Cerebellar nuclear complex (tissue), 1 donor: ENCODE measurements at places on chromosomes 12 and 14.

- no peak for DNase-seq
Measured at GRCh38 chr14:33880330-33880729, 70.5 kb downstream of the EGLN3 start.

DNA sequence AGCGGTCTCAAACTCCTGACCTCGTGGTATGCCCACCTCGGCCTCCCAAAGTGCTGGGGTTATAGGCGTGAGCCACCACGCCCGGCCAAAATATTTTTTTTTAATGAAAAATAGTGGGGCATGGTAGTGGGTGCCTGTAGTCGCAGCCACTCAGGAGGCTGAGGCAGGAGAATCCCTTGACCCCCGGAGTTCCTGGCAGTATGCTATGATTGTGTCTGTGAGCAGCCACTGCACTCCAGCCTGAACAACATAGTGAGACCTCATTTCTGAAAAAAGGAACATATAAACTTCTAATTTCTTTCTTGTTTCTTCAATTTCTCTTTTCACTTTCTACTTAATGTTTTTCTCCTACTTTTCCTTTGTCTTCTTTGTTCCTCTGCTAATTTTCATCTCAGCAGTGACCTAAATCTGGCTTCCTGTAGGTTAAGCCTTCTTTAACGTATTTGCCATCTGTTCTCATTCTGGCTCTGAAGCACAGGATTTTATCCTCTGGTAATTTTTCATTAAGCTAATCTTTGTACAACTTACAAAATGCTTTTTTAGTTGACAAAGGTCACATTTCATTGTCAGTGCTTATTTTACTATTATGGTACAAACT lies 4.5 kb upstream of the RPGRIP1 start:
- no peak for DNase-seq

DNA sequence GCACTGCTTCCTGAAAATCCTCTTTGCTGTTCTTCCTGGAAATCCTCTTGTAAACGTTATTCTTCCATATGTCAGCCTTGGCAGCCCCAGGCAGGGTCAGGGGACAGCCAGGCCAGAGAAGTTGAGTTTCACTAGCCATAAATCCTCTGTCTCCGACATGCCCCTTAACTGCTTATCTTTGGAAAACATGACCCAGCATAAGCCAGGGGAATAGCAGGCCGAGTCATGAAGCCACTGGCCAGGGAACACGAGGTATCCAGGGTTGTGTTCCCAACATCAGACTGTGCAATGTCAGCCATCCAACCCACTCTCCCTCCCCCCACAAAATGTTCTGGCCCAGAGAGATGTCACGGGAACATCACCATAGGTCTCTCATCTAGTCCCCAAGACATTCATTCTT lies 453.9 kb downstream of the MED13L start:
- DNase-seq = no peak

DNA sequence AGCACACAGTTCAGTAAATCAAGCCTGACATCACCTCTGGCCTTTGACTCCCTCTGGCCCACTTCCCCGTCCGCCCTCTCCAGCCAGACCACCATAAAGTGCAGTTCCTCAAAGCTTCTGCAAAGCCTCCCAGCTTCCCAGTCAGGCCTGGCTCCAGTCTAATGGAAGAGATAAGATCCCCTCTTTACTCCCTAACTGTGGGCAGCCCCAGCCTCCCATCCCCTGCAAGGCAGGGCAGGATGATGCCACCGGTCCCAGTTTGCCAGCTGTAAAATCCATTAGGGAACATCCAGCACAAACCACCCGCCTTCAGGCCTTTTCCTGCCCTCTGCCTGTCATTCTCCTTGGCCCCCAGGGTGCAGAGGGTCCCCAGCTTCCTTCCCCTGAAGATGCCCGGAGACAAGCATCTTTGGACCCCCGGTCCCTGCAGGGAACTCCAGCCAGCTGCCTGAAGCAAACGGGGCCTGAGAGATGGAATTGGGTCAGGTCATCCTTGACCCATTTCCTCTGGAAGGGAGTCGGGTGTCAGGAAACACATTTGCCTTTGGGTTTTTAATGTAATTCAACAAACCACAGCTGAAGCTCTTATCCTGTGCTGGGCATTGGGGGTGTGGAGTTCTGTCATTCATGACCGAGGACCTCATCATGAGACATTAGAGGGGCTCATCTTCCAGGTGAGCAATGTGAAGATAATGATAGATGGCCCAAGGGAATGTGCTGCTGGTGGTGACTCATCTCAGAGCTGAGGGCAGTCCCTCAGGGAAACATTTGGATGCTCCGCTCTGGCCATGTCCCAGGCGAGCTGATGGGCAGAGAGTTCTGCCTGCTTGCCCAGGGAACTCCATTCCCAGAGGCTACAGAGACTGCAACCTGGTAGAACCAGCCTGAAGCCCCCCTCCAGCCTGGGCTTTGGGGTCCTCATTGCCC lies 93.8 kb upstream of the CLMN start:
- no peak for DNase-seq

DNA sequence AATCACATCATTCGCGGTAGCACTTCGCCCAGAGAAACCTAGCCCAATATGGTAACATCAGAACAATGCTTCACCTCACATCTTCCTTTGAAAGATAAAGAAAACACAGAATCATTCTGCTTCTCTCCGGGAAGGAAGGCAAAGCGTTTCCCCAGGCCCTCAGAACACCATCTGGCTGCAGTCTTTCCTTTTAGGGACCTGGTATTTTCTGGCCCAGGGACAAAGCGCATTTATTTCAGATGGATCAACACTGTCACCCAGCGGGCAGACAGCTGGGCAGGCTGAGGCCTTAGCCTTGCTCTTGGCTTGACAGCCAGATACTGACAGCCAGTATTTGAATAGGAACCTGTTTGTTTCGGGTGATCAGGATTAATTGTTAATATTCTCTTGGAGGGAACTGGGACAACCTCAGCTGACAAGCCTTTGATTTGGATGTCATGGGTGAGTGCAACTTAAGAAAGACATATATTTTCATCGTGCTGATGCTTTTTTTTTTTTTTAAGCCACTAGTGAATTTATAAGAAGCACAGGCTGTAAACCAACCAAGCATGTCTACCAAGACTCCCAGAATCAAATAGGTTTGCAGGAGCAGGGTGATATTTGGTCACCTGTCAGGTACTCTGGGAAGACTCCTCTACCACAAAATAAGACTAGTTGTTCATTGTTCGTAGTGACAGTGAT lies 118.9 kb downstream of the VEZT start:
- peak; percentile 93 for DNase-seq

DNA sequence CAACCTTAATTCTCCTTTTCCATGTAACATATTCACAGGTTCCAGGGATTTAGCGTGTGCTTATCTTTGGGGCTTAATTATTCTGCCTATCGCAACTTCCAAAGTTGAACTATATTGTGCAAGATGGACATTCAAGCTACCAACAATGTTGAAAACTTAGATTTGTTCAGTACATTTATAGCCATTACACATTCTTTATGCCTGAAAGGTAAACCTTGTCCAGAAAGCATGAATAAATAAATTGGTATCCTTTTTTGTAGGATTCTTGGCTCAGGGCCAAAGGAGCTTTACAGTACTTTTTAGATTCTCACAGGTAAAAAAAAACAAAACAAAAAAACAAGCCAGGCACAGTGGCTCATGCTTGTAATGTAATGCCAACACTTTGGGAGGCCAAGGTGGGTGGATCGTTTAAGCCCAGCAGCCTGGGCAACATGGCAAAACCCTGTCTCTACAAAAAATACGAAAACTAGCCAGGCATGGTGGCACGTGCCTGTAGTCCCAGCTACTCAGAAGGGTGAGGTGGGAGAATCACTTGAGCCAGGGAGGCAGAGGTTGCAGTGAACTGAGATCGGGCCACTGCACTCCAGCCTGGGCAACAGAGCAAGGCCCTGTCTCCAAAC lies 3.3 kb downstream of the C12orf56 start:
- no peak for DNase-seq
